ENCODE measurements at places on chromosomes 3 and 15. TPM values are rescaled to one million over a fixed set of nuclear protein-coding genes. Genes with fewer than 3 reads are reported as not detected.

- no peaks in the 10 kb centered on the region for H3K27me3 ChIP-seq
- no peak overlapping the region for H3K27ac ChIP-seq
- H3K4me1 ChIP-seq, result peaks cover 23% of the 10 kb centered on the region
- H3K4me3 ChIP-seq, result no peak overlapping the region
- DNase-seq, result no peak
These were observed 165.6 kb downstream of the XXYLT1 start for GRCh38 chr3:195105389-195105788.

- no peak overlapping the region for H3K4me3 ChIP-seq
- DNase-seq, result no peak
- no peaks in the 10 kb centered on the region for H3K36me3 ChIP-seq
- H3K27ac ChIP-seq, result no peak overlapping the region
- no peaks in the 10 kb centered on the region for H3K4me1 ChIP-seq
These were observed 42.3 kb upstream of the LHFPL4 start for GRCh38 chr3:9595877-9596276.

- H3K27me3 ChIP-seq, result no peaks in the 10 kb centered on the region
- peaks cover 5% of the 10 kb centered on the region for H3K36me3 ChIP-seq
- H3K4me3 ChIP-seq, result no peak overlapping the region
- no peak overlapping the region for H3K27ac ChIP-seq
These were observed 37.9 kb downstream of the ACP3 start for GRCh38 chr3:132354916-132355702.

DNA sequence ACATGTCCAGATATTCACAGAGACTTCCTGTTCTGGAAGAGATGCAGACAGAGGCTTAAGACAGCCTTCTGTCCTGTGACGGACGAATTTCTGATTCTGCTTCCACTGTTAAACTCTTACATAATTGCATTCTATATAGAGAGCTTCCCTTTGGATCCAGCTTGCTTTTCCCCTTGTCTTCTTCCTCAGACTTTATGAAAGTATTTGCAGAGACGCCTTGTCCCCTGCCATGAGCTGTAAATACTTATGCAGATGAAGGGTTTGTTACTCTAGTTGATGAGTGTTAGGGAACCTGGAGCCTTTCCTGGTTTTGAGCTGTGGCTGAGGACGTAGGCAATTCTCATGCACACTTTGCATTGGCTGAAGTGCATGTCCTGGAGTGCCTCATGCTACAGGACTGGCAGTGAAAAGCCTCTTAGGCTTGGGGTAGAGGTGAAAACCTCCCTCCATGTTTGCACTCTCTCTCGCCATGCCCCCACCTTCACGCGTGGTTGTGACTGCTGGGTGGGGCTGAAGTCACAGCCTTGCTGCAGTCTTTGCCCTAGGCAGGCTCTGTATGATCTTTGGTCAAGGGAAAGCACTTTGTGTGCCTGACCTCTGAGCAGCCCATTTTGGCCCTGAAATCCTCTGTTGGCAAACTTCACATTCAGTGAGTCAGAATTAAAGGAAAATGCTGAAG lies 286.6 kb downstream of the PTPRG start:
- H3K4me1 ChIP-seq, result peaks cover 11% of the 10 kb centered on the region
- H3K27ac ChIP-seq, result no peak overlapping the region
- no peaks in the 10 kb centered on the region for H3K27me3 ChIP-seq
- no peak for DNase-seq

GRCh38 chr15:37372064-37372463 lies 271.7 kb upstream of the MEIS2 start:
- no peak for DNase-seq
- H3K27me3 ChIP-seq, result peaks cover 2% of the 10 kb centered on the region
- H3K27ac ChIP-seq, result no peak overlapping the region
- no peak overlapping the region for H3K4me3 ChIP-seq

DNA sequence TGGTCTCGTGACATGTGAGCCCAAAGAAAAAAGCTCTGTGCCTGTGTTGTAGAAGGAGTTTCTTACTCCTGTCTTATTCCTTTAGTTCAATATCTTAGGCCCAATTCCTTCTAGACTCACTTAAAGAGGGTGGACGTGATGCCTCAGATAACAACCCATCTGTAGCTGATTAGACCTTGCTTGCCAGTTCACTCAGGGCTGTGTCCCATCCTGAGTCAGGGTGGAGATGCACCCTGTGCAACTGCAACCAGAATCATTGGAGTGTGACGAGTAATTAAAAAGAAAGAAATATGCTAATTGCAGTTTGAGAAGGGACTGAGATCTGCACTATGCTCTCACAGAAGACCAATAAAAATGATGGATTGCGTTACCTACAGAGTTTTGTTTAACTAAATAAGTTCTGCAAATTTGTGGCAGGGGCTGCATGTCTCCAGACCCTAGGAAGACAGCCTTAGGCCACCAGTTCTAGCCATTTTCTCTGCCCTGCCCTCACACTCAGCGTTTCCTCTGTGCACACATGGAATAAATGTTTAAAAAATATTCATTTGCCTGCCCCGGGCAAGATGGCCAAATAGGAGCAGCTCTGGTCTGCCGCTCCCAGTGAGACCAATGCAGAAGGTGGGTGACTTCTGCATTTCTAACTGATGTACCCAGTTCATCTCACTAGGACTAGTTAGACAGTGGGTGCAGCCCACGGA lies 83.0 kb downstream of the MOBP start:
- H3K27me3 ChIP-seq, result peaks cover 20% of the 10 kb centered on the region
- H3K4me3 ChIP-seq, result no peak overlapping the region
- no peak overlapping the region for H3K27ac ChIP-seq
- peaks cover 3% of the 10 kb centered on the region for H3K4me1 ChIP-seq
- no peak for DNase-seq
- no peaks in the 10 kb centered on the region for H3K36me3 ChIP-seq

- H3K27me3 ChIP-seq, result no peaks in the 10 kb centered on the region
- H3K27ac ChIP-seq, result peak overlapping the region; percentile 21
- no peak for DNase-seq
- H3K4me1 ChIP-seq, result peaks cover 23% of the 10 kb centered on the region
- H3K36me3 ChIP-seq, result peaks cover 10% of the 10 kb centered on the region
- no peak overlapping the region for H3K4me3 ChIP-seq
These were observed 78.6 kb downstream of the VGLL4 start for GRCh38 chr3:11565072-11565471.

GRCh38 chr3:8856071-8856470 lies 86.7 kb upstream of the OXTR start:
- no peak for DNase-seq
- no peaks in the 10 kb centered on the region for H3K27me3 ChIP-seq
- H3K4me1 ChIP-seq, result peaks cover 6% of the 10 kb centered on the region
- H3K36me3 ChIP-seq, result no peaks in the 10 kb centered on the region

GRCh38 chr3:163809540-163809993 lies 1268.7 kb downstream of the SI start:
- no peaks in the 10 kb centered on the region for H3K36me3 ChIP-seq
- H3K27me3 ChIP-seq, result peaks cover 5% of the 10 kb centered on the region
- no peak overlapping the region for H3K4me3 ChIP-seq
- DNase-seq, result no peak
- H3K4me1 ChIP-seq, result peaks cover 6% of the 10 kb centered on the region
- H3K27ac ChIP-seq, result peak overlapping the region; percentile 0

DNA sequence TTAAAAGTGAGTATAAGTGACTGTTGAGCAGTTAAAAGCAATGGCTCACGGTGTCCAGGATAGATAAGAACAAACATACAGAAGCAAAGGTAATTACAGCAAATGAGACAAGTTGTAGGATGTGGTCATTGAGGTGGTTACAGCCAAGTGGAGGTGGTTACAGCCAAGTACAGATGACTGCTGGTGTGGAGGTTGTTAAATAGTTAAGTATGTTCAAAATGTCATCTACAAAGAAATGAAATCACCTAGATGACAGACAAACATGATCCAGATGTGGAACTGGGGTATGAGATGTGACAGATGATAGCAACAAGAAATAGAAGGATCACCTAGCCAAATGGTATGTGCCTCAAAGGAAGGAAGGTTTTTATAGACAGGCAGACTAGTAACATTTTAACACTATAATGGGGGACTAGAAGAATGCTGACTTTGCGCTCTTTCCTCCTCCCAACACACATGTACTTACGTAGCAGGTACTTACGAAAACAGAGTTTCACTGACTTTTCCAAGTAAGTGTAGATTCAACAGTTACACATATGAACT lies 6.8 kb upstream of the ANKRD28 start:
- H3K36me3 ChIP-seq, result no peaks in the 10 kb centered on the region
- no peak overlapping the region for H3K4me3 ChIP-seq
- H3K27me3 ChIP-seq, result no peaks in the 10 kb centered on the region
- DNase-seq, result no peak

Gene GOLGA6A
- 0.20 TPM for total RNA-seq

Gene LDHAL6B
- not detected for total RNA-seq

Data from mesothelial cell of epicardium (in vitro differentiated cells).